HT1080 (cell line): ENCODE measurements at places on chromosomes 2 and 18. TPM values are rescaled to one million over a fixed set of nuclear protein-coding genes. Genes with fewer than 3 reads are reported as not detected.

MOCOS gene
- total RNA-seq = 9.2 and 12.2 TPM in 2 replicates

GPATCH11 gene
- total RNA-seq = 10.5 and 11.3 TPM in 2 replicates

CYTIP gene
- total RNA-seq = not detected in 2 replicates

ACKR3 gene
- not detected in 2 replicates for total RNA-seq

KCNF1 gene
- total RNA-seq = 0.07 and 0.14 TPM in 2 replicates

SKOR2 gene
- not detected in 2 replicates for total RNA-seq

PTRHD1 gene
- 48.4 and 53.5 TPM in 2 replicates for total RNA-seq

DSC1 gene
- total RNA-seq = not detected in 2 replicates

SERPINB7 gene
- 50.9 and 71.5 TPM in 2 replicates for total RNA-seq

XDH gene
- 3.1 and 3.7 TPM in 2 replicates for total RNA-seq

LDLRAD4 gene
- total RNA-seq = not detected in 2 replicates

DNAH7 gene
- total RNA-seq = under 0.01 and 0.06 TPM in 2 replicates

BIRC6 gene
- total RNA-seq = 54.2 and 55.4 TPM in 2 replicates

LOXHD1 gene
- total RNA-seq = not detected in 2 replicates

UCN gene
- 9.3 and 12.6 TPM in 2 replicates for total RNA-seq

HOXD13 gene
- total RNA-seq = 2.6 and 3.2 TPM in 2 replicates

C2orf72 gene
- total RNA-seq = 0.43 and 3.0 TPM in 2 replicates

REG1B gene
- total RNA-seq = not detected in 2 replicates

TBR1 gene
- 0.13 TPM in 1 of 2 replicates, not detected in the other for total RNA-seq

REG3G gene
- 0.23 TPM in 1 of 2 replicates, not detected in the other for total RNA-seq

LAMA3 gene
- total RNA-seq = 0.40 and 0.56 TPM in 2 replicates

SULT6B1 gene
- total RNA-seq = not detected in 2 replicates

PNO1 gene
- 33.9 and 35.3 TPM in 2 replicates for total RNA-seq

CNDP1 gene
- 0.23 TPM in 1 of 2 replicates, not detected in the other for total RNA-seq

DAW1 gene
- 0.17 TPM in 1 of 2 replicates, not detected in the other for total RNA-seq

VSNL1 gene
- not detected in 2 replicates for total RNA-seq

DPP10 gene
- total RNA-seq = not detected in 2 replicates

GAREM2 gene
- total RNA-seq = 1.5 and 2.3 TPM in 2 replicates

MGAT4A gene
- total RNA-seq = 5.0 and 5.6 TPM in 2 replicates

R3HDM1 gene
- 9.0 and 12.4 TPM in 2 replicates for total RNA-seq

ALPG gene
- not detected in 2 replicates for total RNA-seq

TSGA10 gene
- total RNA-seq = 2.8 and 6.7 TPM in 2 replicates

LONRF2 gene
- total RNA-seq = 0.47 and 1.6 TPM in 2 replicates

TRIB2 gene
- 15.1 and 16.6 TPM in 2 replicates for total RNA-seq

NOSTRIN gene
- total RNA-seq = not detected in 2 replicates

DNAJC5G gene
- total RNA-seq = not detected in 2 replicates

AQP12A gene
- total RNA-seq = not detected in 2 replicates

WNT10A gene
- total RNA-seq = 0.20 TPM in 1 of 2 replicates, not detected in the other

PAX8 gene
- total RNA-seq = 5.9 and 11.3 TPM in 2 replicates

FBXO48 gene
- 0.63 and 0.73 TPM in 2 replicates for total RNA-seq

PRKAG3 gene
- total RNA-seq = not detected in 2 replicates

SERTAD2 gene
- total RNA-seq = 4.8 and 6.6 TPM in 2 replicates

DOK1 gene
- total RNA-seq = 62.1 and 66.8 TPM in 2 replicates

MC4R gene
- total RNA-seq = not detected in 2 replicates

REG1A gene
- total RNA-seq = not detected in 2 replicates

CCL20 gene
- total RNA-seq = 0.23 and 0.92 TPM in 2 replicates
